ENCODE measurements at places on chromosomes 1 and 21. TPM values are rescaled to one million over a fixed set of nuclear protein-coding genes. Genes with fewer than 3 reads are reported as not detected.

- DNase-seq = no peak
- peaks cover 4% of the 10 kb centered on the region for H3K27me3 ChIP-seq
- no peaks in the 10 kb centered on the region for H3K4me1 ChIP-seq
- H3K4me3 ChIP-seq = no peak overlapping the region
- H3K36me3 ChIP-seq = no peaks in the 10 kb centered on the region
- H3K27ac ChIP-seq = no peak overlapping the region
Observed at GRCh38 chr1:101733340-101733739, 263.4 kb downstream of the OLFM3 start.

DNA sequence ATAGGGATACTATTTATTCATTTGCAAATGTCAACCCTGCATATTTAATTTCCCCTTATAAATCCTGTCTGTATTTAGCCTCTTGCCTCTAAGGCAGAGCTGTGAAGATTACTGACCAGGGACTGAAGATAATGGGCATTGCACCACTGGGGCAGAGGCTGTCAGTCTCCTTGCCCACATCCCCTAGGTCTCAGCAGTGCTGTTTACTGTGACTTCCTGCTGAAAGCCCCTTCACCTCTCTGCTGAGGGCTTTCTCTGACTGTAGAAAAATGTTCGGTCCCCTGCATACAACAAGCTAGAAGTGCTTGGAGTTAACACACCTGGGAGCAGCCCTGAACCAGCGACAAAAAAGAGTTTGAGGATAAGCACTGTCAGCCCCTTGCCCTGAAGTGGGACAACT is 28.8 kb downstream of the SLC5A9 start:
- peaks cover 16% of the 10 kb centered on the region for H3K27me3 ChIP-seq
- H3K27ac ChIP-seq = no peak overlapping the region
- no peak overlapping the region for H3K4me3 ChIP-seq
- H3K4me1 ChIP-seq = peaks cover 34% of the 10 kb centered on the region
- H3K36me3 ChIP-seq = no peaks in the 10 kb centered on the region

DNA sequence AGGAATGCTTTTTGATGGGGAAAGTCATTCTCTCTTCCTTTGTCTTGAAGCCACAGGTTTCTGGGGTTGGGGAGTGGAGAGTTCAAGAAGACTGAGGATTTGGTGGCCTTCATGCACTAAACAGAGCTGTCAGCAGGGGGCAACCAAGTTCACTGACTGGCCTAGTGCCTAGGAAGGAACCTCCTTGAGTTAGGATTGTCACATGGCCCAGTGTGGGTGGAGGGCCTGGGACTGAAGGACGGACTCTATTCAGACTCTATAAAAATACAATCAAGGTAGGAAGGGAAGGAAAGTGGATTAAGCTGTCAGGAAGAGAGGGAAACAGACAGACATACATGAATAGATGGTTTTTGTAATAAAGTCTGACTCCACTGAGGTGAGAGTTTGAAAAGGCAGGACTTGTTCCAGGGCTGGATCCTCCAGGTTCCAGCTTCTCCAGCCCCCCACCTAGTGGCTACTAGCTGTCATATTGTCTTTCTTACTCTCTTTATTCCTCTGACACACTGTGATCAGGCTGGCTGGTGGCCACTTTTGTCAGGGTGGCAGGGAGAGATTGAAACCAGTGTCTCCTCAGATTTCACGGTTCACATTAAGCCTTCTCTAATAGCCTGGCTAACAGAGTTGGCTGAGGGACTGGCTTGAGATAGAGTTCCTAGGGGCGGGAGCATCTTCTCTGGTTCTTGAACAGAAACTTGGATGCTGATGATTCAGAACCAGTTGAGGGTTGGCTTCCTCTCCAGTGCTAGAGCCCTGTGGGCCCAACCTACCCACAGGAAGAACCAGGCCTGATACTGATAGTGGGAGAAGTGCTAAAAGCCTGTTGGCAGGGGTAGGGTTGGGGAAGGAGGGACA is 4.1 kb upstream of the SH3BGRL3 start:
- peak overlapping the region; percentile 86 for H3K4me3 ChIP-seq
- no peaks in the 10 kb centered on the region for H3K27me3 ChIP-seq
- H3K36me3 ChIP-seq = peaks cover 16% of the 10 kb centered on the region
- DNase-seq = peak; percentile 82
- peaks cover 54% of the 10 kb centered on the region for H3K4me1 ChIP-seq

DNA sequence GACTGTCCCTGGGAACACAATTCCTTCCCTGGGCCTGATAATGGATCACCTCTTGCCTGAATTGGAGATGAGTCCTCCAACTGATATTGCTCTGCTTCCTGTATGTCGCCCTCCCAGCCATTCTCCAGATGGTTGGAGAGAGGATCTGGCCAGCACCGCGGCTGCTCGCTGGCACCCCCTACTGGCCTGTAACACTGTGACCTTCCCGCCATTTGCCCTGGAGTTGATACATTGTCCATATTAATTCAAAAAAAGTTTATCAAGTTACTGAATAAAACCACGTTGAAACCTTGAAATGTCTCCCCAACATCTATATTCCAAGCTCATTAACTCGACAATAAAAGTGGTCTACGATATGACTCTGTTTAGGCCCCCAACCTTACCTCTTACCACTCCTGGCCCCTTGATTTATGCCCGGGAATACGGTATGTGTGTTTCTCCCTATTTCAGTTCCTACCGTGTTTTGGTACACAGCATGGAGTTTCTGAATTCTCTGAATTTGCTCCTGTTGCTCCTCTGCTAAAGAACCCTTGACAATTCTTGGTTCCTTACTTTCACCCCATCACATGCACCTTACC is 241.8 kb upstream of the KIAA0040 start:
- H3K27ac ChIP-seq = no peak overlapping the region
- H3K27me3 ChIP-seq = peaks cover 54% of the 10 kb centered on the region
- H3K4me1 ChIP-seq = no peaks in the 10 kb centered on the region
- no peak overlapping the region for H3K4me3 ChIP-seq

GRCh38 chr1:231626951-231627614 is 493 bp downstream of the DISC1 start:
- peak overlapping the region; percentile 87 for H3K4me3 ChIP-seq
- DNase-seq = peak; percentile 62
- no peaks in the 10 kb centered on the region for H3K36me3 ChIP-seq
- peak overlapping the region; percentile 40 for H3K27ac ChIP-seq
- peaks cover 24% of the 10 kb centered on the region for H3K4me1 ChIP-seq

Gene TTC22
- 1.5 TPM for total RNA-seq

GRCh38 chr1:212514056-212514614 is 81.4 kb downstream of the NENF start:
- no peak overlapping the region for H3K4me3 ChIP-seq
- peaks cover 6% of the 10 kb centered on the region for H3K4me1 ChIP-seq
- H3K27ac ChIP-seq = no peak overlapping the region
- peaks cover 36% of the 10 kb centered on the region for H3K27me3 ChIP-seq
- no peaks in the 10 kb centered on the region for H3K36me3 ChIP-seq
- no peak for DNase-seq

DNA sequence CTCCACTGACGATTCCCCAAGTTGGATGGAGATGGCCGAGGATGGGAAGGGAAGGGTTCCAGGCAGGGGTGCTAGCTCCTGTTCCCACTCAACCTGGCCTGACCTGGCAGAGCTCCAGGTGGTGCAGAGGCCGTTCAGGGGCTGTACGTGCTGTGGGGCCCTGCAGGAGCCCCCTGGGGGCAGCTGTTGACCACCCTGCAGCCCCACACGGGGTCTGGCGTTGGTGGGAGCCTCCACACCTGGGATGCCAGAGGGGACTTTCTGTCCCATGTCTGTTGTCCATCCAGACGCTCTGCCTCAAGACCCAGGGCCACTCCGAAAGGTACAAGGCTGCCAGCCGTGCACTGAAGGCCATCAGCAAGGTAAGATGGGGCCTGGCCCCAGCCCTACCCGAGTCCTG is 20.0 kb downstream of the ARHGEF16 start:
- no peak for DNase-seq
- no peak overlapping the region for H3K27ac ChIP-seq
- H3K4me3 ChIP-seq = no peak overlapping the region
- no peaks in the 10 kb centered on the region for H3K4me1 ChIP-seq

GRCh38 chr1:18280956-18281355 is 173.4 kb downstream of the IGSF21 start:
- DNase-seq = no peak
- peaks cover 24% of the 10 kb centered on the region for H3K27me3 ChIP-seq
- no peaks in the 10 kb centered on the region for H3K36me3 ChIP-seq
- H3K4me3 ChIP-seq = no peak overlapping the region

Gene ZNF695
- 1.2 TPM for total RNA-seq

DNA sequence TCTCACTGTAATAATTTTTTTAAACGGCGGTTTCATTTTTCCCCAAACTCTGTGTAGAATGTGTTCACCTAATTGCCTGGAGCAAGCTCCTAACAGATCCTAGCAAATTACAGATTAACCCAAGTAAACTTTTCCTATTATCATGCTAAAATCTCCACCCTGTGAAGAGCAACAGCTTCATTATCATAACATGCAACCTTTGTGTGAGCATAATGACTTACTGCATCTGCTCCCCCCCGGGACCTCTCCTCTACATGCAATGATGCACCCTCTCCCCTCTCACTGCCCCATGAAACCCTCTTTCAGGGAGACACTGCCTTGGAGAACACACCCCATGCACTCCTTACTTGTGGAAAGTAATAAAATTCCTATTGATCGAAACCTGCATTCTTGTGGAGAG is 717.0 kb upstream of the TMPRSS15 start:
- no peak overlapping the region for H3K27ac ChIP-seq
- no peak overlapping the region for H3K4me3 ChIP-seq
- no peaks in the 10 kb centered on the region for H3K27me3 ChIP-seq
- H3K36me3 ChIP-seq = no peaks in the 10 kb centered on the region
- DNase-seq = no peak

Gene FCN3
- total RNA-seq = not detected

DNA sequence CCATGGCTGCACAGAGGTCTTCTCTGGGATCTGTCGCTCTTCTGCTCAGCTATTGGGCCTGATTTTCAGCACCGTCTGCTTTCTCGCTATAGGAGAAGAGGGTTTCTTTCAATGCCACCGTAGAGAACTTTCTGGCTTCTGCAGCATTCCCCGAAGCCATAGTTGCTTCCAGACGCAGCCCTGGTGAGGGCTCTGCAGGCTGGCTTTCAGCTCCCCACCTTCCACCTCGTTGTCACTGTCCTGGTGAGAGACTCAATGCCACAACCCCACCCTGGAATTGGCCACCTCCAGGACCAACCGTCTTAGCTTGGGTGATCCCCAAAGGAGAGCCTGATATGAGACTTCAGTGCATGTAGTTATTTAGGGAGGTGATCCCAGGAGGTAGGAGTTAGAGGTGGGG is 12.0 kb upstream of the PRKCZ start:
- no peak overlapping the region for H3K27ac ChIP-seq
- no peak for DNase-seq
- no peak overlapping the region for H3K4me3 ChIP-seq
- no peaks in the 10 kb centered on the region for H3K4me1 ChIP-seq

DNA sequence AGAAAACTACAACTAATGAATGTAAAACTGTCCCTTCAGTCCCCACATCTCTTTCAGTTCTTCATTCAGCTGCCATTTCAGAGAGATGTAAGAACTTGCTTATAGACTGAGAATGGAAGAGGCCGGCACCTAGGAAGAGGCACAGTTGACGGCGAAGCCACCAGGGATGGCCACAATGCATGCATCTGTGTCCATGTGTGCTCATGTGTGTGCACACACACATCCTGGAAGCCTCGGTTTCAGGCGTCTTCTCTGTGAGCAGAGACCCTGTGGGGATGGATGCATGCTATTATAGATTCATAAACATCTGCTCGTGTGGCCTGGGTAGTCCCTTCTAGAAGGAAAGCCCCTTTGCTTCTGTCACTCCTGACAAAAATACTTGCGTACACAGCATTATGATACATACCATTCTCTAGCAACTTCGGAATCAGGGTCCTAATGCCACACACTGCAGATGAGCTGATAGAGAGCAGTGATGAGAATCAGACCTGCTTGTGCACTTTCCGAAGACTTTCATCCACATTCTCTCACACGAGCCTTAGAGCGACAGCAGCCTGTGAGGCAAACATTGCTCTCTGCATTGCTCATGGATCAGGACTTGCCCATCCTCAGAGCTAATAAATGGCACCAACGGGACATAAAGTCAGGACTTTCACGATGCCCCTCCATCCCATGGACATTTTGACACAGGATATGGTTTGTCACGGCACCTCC is 12.4 kb upstream of the GPR61 start:
- no peaks in the 10 kb centered on the region for H3K4me1 ChIP-seq
- H3K27me3 ChIP-seq = peaks cover 3% of the 10 kb centered on the region
- DNase-seq = no peak
- H3K27ac ChIP-seq = no peak overlapping the region

GRCh38 chr1:212950243-212951125 is at the start of gene VASH2:
VASH2 (plus strand) TSS chr1:212950541; CDS start chr1:212951543, 1,002 bp downstream.
- no peak within 1 kb of the TSS for H3K27ac ChIP-seq
- peak; percentile 66 for DNase-seq
- H3K36me3 ChIP-seq = peaks cover 5% of the 10 kb centered on the region

DNA sequence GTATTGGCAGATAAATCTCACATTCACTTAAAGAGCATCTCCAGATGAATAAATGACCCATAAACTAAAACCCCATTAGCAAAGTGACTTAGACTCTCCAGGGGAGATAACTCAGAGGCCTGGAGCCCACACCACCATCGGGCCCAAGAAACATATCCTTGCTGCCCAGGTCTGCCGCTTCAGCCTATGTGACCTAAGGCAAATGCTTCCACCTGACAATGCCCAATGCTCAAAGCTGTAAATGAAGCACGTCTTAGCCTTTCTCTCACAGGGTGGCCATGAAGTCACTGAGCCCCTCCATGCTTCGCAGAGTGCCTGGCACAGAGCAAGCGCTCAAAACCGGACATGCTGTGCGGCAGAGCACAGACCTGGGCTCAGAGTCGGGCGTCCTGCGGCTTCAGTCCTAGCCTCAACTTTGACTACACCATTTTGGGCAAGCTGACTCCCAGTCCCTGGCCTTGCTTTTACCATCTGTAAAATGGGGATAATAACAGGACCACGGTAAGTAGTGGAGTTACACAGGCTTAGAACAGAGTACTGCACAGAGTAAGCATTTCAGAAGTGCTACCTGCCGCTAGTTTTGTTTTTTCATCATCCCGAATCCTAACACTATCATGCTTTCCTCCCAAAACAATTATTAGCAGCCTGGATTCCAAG is 23.7 kb downstream of the NOL9 start:
- no peak overlapping the region for H3K4me3 ChIP-seq
- peaks cover 13% of the 10 kb centered on the region for H3K36me3 ChIP-seq
- DNase-seq = no peak
- no peak overlapping the region for H3K27ac ChIP-seq
- H3K27me3 ChIP-seq = no peaks in the 10 kb centered on the region
- H3K4me1 ChIP-seq = no peaks in the 10 kb centered on the region

Gene SOX13
- total RNA-seq = 5.9 TPM

DNA sequence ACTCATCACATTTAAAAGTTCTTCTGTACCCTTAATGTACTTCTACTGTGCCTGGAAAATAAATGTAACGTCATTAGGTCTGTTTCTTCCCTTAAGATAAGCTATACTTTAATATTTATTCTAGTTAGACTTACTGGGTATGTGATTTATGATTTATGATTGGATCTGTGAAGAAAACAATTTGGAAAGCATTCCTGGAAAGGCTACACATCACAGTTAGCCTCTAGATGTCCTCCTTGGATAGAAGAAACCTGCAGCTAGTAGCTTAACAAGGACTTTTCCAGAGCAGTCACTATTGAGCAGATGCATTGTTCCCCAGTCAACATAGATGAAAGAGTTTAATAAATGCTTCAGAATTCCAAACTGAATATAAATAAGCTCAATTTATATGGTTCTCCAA is 22.2 kb upstream of the ABL2 start:
- H3K4me1 ChIP-seq = no peaks in the 10 kb centered on the region
- no peak for DNase-seq
- H3K27me3 ChIP-seq = no peaks in the 10 kb centered on the region
- no peaks in the 10 kb centered on the region for H3K36me3 ChIP-seq
